CD8-positive, alpha-beta T cell (primary cell): ENCODE measurements at places on chromosomes 5 and 9.

DNA sequence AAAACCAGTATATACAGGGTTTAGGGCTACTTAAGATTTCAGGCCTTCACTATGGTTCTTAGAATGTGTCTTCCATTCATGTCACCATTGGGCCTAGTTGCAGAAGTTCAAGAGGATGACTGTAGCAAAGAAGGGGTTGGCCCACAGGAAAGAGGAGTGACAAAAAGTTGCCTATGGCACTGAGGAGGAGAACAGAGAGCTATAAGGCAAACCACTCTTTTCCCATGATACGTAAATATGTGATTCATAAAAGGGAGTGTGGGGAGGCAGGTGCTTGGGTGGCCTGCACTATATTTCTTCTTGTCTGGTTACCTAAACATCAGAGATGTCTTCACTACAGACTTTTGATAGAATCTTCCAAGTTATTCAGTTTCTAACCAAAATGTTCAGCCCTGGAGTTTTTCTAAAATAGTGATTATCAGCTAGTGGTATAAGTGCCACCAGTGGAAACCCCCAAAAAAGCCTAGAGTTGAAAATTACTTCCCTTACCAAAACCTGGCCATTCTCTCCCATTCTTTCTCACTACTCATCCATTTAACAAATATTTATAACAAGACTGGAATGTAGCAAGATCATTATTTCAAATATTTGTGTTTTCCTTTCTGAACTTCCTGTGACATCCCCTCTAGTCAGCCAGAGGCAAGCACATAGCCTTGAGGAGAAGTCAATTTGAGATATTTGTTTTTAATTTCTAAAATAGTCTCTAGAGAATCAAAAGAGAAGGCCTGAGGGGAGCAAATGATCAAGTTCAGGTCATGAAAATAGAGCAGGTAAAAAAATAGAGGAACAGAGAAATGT, 367.4 kb downstream of the EFNA5 start:
- DNase-seq = no peak

GRCh38 chr9:133946840-133947486, 45.2 kb downstream of the VAV2 start:
- no peak for DNase-seq

- DNase-seq = no peak
Measured at GRCh38 chr5:137753691-137754187, 424 bp downstream of the HNRNPA0 start.

DNA sequence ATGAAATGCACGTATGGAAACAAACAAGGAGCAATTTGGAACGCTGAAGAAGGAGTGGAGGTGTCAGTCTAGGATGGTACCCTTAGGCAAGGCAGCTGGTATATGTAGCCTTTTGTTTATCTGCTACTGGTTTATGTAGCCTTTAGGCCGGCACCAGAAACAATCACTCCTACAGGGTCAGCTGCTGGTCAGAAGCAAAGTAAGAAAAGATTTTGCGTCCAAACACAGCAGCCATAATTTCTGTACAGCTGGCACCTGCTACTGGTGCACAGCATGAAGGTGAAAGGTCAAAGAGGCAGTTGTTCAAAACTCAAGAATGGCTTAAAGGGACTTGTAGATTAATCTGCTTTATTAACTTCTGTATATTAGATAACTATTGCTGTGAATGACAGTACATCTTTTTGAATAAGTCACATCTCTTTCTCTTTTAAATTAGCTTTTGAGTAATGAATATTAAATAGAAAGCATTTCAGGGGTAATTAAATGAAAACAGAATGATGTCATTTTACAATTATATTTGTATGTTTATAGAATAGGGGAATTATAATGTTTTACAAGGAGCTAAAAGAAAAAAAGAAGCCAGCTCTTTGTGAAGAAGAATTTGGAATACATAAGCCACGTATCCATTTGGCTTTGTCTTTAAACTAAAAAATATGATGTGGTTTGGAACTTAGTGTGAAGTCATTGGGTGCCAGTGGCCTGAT, 33.1 kb upstream of the TLX3 start:
- DNase-seq = no peak

- no peak for DNase-seq
Measured at GRCh38 chr5:1563051-1563461, 39.3 kb upstream of the LPCAT1 start.
